Myocyte (in vitro differentiated cells): ENCODE measurements at places on chromosomes 6 and 20.

- no peak for DNase-seq
Observed at GRCh38 chr20:55264703-55265239, 740.5 kb downstream of the CBLN4 start.

DNA sequence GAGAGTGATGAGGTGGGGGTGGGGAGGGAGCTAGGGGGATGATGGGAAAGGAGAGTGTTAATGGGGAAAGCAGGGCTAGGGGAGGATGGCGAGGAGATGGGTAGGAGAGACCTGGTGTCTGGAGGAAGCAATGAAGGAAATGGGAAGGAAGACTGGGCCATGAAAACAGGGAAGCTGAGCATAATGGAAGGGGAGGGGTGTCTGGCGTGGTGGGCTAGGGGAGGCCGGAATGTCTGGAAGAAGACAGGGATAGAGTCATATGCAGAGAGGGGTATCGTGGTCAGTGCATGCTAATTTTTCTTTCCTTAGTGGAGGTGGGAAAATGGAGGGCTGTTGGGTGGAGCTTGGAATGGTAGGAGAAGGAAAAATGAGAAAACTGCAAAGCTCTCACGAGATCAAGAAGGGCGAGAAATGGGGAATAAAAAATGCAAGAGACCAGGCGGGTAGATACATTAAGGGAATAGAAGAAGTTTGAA lies 423 bp downstream of the KLHDC3 start:
- peak; percentile 20 for DNase-seq

- DNase-seq = no peak
Observed at GRCh38 chr20:58514321-58515232, 622 bp downstream of the APCDD1L start.

GRCh38 chr20:16684416-16684815 lies 45.4 kb upstream of the SNRPB2 start:
- DNase-seq = no peak

DNA sequence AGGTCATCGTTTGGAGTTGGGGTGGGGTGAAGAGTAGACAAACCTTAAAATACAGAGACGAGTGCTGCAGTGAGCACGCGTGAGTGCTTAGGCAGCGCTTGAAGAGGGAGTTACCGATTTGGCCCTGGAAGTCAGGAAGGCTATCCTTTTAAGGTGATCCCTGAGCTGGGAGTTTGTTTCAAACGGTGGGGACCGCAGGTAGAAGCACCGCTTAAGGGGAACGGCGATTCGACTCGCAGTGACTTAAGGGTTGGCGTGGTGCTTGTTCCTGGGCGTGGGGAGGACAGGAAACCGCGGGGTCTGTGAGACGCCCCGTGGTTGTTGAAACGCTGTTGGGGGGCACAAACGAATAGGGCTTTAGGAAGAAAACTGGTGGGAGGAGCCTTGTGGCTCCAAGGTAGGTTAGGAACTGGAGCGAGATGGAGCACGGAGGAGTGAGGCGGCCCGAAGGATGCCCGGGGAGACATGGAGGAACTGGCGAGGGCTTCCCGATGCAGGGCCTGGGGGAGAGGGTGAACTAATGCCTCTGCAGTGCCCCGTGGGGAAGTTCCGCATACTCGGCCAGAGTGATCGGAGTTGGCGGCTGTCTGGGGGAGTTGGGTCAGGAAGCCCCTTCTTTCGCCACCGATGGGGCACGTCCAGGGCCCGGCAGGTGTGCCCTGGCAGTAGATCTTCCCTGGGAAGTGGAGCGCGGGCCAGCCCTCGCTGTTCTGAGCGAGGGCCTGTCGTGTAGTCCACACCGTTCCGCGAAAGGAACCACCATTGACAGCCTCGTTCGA lies 1.3 kb upstream of the CDYL start:
- DNase-seq = no peak

- no peak for DNase-seq
Observed at GRCh38 chr6:6695625-6696276, 107.2 kb downstream of the LY86 start.

GRCh38 chr6:56437171-56437900 lies 190.0 kb upstream of the COL21A1 start:
- no peak for DNase-seq

DNA sequence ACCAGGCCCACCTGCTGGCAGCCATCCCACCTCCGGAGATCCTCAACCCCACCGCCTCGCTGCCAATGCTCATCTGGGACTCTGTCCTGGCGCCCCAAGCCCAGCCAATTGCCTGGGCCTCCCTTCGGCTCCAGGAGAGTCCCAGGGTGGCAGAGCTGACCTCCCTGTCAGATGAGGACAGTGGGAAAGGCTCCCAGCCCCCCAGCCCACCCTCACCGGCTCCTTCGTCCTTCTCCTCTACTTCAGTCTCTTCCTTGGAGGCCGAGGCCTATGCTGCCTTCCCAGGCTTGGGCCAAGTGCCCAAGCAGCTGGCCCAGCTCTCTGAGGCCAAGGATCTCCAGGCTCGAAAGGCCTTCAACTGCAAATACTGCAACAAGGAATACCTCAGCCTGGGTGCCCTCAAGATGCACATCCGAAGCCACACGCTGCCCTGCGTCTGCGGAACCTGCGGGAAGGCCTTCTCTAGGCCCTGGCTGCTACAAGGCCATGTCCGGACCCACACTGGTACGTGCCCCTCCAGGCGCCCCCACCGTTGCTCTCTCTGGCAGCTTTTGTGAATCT lies 1.1 kb downstream of the SNAI1 start:
- peak; percentile 40 for DNase-seq

DNA sequence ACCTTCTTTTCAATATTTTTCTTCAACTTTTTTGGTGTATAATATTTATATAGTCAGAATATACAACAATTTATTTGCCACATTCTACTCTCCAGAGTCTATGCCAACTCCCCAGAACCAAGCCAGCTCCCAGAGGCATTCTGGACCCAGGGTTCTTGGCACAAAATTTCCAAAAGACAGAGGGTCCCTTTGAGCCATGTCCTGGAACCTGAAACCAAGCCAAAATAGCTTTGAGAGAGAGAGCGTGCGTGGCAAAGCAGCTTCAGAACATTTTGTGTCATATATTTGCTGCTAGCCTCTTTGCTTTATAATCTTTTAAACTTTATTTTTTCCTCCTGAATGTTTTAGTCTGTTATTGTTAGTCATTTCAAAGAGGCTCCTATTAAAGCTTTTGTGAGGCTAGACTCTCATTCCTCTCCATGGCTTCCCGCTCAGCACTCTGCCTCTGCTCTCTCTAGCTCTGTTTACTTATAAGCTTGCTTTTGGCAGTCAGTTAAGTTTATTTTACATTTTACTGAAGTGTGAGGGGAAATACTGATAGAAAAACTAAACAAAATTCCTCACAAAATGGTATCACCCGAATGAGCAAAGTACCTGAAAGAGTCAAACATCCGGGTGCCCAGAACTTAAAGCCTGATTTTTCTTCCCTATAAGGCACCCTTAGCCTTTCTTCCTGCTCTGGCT lies 605.1 kb upstream of the ID4 start:
- DNase-seq = no peak

DNA sequence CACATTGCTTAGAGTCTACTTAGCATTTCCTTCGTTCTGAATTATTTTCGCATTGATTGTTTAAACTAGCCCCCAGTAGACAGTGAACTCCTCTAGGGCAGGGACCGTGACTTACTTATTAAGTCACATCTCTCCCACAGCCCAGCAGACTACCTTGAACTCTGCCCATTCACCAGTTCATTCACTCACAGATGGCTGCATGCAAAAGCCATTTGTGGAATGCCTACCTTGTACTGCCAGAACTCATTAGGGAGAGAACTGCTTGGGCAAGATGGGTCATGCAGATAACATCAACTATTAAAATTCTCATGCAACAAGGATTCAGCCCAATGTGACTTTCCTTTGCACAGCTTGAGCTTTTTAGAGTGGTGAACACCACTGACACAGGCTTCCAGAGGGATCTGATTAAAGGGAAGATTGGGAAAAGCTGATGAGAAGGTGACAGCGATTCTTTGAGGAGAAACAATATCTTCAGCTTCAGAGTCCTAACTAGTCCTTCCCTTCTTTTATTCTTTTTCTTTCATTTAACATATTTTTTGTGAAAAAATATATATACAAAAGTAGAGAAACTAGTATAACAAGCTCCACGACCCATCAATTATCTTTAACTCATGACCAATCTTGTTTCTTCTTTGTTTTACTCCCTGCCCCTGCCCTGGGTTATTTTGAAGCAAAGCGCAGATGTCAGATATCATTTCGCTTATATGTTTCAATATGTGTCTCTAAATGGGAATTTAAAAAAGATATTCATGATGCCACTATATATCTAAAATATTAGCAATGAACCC lies 273.9 kb downstream of the CDC5L start:
- no peak for DNase-seq

GRCh38 chr6:139161817-139162284 lies 27.0 kb downstream of the HECA start:
- peak; percentile 7 for DNase-seq

- DNase-seq = no peak
Observed at GRCh38 chr20:2694008-2694471, 1.5 kb downstream of the EBF4 start.

DNA sequence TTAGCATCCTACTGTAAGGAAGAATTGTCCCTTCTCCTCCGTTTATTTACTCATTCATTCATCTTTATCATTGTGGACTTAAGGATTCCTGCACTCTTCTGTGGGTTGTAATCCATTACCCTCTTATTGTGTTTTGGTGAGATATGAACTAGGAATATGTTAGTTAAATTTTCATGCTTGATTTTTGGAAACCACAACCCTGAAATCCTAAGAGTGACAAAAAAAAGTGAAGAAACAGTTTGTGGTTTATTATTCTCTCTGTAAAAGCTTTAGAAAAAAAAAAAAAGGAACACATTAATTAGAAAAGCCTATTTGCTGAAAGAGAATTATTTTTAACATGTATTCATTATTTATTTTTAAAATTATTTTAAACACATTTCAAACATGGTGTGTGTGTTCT lies 36.7 kb upstream of the INSM1 start:
- no peak for DNase-seq

- peak; percentile 98 for DNase-seq
Observed at GRCh38 chr20:41453010-41453950, 86.7 kb upstream of the EMILIN3 start.

- no peak for DNase-seq
Observed at GRCh38 chr6:16057446-16057845, 71.4 kb upstream of the MYLIP start.

DNA sequence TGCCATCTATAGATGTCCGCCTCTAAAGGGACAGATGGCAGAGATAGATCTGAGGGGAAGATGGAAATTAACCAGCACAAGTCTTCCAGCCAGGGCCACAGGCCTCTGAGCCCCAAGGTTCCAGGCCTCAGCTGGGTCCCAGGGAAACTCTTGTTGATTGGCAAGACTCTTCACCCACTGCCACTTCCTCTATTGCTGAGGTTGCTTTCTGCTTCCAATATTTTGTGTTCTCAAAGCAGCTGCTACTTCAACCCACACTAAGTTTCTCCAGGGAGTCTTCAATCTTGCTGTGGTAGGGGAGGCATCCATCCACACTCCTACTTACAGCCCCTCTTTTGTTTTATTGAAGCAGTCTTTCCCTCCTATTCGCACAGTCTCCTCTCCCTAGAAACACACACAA lies 36.4 kb upstream of the SASH1 start:
- DNase-seq = peak; percentile 63

GRCh38 chr6:56938649-56939191 lies 16.2 kb upstream of the BEND6 start:
- DNase-seq = peak; percentile 98

DNA sequence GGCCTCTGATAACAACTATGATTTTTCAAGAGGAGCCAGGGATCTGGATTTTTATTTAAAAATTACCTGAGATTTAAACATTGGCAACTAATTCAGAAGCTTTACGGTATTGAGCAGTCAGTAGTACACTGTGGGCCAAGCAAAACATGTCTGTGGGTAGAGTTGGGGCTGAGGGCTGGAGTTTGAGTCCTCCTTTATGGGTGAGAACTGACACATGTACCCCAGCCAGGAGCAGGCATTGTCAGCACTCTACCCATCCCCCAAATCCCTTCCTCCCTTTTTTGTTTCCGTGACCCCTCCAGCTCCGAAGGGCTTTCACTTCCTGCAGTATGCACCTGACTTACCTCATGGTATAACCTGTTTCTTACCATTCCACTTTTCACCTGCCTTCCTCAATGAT lies 131.4 kb downstream of the SNX5 start:
- no peak for DNase-seq

DNA sequence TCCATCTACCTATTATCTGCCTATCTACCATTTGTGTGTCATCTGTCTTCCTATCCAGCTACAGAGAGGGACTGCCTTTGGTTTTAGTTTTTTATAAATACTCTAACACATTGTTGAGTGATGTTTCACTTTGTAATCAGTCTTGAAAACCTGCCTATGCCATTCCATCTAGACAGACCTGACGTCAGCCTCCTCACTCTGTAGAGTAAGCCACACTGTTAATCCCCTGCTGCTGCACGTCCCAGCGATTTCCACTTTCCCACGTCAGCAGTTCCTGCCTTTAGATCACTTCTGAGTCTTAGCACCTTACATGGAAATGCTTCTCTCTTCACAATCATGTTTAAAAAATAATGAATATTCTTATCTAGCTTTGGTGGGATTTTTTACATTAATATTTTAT lies 54.8 kb downstream of the PLG start:
- no peak for DNase-seq

GRCh38 chr6:105726902-105727655 lies 324.2 kb upstream of the PREP start:
- no peak for DNase-seq
